ENCODE measurements at places on chromosomes 1 and 21. TPM values are rescaled to one million over a fixed set of nuclear protein-coding genes. Genes with fewer than 3 reads are reported as not detected.

- DNase-seq: no peak
Measured at GRCh38 chr1:11180342-11180744, 8.8 kb upstream of the ANGPTL7 start.

GRCh38 chr1:150995896-150996295, 10.8 kb downstream of the MINDY1 start:
- no peak for DNase-seq

- DNase-seq: no peak
Measured at GRCh38 chr1:87902830-87903229, 574.1 kb downstream of the LMO4 start.

The PLCH2 gene
- total RNA-seq: 0.14 TPM

The G0S2 gene
- not detected for total RNA-seq

All from HepG2 (cell line).